Caco-2 (cell line): ENCODE measurements at places on chromosomes 5 and 9. TPM values are rescaled to one million over a fixed set of nuclear protein-coding genes. Genes with fewer than 3 reads are reported as not detected.

The OTP gene
- total RNA-seq = 0.11 TPM in 1 of 2 replicates, not detected in the other

The SLC31A2 gene
- 4.7 and 5.1 TPM in 2 replicates for total RNA-seq

The TAF11L5 gene
- not detected in 2 replicates for total RNA-seq

DNA sequence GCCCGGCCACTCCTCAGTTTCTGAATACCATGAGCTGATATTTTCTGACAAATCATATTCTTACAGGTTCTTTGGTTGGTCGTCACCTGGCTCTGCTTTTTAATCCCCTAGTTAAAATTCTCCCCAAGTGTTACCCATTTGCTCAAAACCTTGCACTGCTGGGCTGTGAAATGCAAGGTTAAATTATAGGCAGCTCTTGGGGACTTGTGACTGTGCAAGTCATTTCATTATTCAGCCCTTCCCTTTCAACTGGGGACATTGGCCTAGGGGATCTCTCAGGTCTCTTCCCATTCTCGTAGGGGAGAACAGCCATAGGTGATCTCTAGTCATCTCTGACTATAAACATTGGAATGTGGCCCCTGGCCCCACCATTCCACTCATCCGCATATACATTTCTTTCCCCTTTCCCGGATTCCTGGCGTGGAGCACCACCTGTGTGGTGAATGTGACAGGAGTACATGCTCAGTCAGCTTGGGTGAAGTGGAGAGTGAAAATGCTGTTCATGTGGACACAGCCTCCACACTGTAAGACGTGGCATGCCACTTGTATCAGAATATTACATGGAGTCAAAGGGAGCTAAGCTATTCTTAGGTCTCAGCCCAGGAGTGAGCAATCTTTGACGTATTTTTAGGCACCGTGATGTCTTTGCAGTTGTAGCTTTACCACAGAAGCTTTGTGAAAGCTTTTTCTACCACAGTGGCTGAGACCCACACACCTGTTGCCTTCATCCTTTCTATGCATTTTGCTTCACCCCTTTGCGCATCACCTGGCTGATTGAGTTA is 386.7 kb downstream of the KDM4C start:
- H3K27me3 ChIP-seq = no peaks in the 10 kb centered on the region
- H3K4me3 ChIP-seq = no peak overlapping the region
- H3K27ac ChIP-seq = no peak overlapping the region

The PCDHGA12 gene
- 0.52 and 1.0 TPM in 2 replicates for total RNA-seq

GRCh38 chr9:123335193-123335985 is 20.6 kb upstream of the CRB2 start:
- H3K36me3 ChIP-seq = no peaks in the 10 kb centered on the region
- no peaks in the 10 kb centered on the region for H3K4me1 ChIP-seq
- H3K4me3 ChIP-seq = no peak overlapping the region
- H3K27me3 ChIP-seq = no peaks in the 10 kb centered on the region

GRCh38 chr5:123965626-123966025 is 453.6 kb downstream of the CSNK1G3 start:
- H3K27me3 ChIP-seq = no peaks in the 10 kb centered on the region
- H3K4me1 ChIP-seq = peaks cover 8% of the 10 kb centered on the region
- no peaks in the 10 kb centered on the region for H3K36me3 ChIP-seq

DNA sequence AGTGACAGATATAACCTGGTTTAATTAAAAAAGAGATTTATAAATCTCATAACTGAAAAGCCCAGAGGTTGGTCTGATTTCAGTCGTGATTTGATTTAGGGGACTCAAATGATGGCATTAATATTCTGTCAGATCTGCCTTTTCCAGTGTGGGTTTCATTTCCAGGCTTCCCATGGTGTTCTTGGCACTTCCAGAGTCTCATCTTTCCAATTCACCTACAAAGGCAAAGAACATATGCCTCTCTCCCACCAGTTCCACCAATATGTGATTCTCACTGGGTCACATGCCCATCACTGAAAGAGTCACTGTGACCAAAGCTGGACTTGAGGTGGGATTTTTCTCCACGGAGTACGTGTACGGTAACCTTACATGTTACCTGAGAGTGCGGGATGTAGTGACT is 137.4 kb upstream of the IL12B start:
- peaks cover 22% of the 10 kb centered on the region for H3K4me1 ChIP-seq
- no peaks in the 10 kb centered on the region for H3K36me3 ChIP-seq
- no peak overlapping the region for H3K27ac ChIP-seq
- H3K4me3 ChIP-seq = no peak overlapping the region
- DNase-seq = no peak

DNA sequence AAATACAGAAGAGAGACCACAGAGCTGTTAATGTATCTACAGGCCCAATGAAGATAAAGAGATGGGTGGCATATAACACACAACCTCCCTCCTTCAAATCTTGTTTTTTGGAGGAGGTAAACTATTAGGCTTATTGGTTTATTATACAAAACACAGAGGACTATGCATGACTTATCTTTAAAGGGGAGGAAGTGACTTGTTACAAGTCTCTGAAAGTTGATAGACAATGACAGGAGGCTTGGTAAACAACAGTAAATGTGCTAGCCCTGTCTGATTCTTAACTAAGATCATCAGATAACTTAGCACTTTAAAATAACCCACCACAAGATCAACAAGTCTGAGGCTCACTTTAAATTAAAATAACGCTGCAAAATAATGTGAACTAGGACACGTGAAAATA is 219.0 kb downstream of the MLLT3 start:
- no peaks in the 10 kb centered on the region for H3K36me3 ChIP-seq
- no peak for DNase-seq
- H3K27me3 ChIP-seq = no peaks in the 10 kb centered on the region
- peaks cover 21% of the 10 kb centered on the region for H3K4me1 ChIP-seq
- no peak overlapping the region for H3K27ac ChIP-seq

The WNT8A gene
- total RNA-seq = not detected in 2 replicates

The UHRF2 gene
- 38.1 and 46.5 TPM in 2 replicates for total RNA-seq

DNA sequence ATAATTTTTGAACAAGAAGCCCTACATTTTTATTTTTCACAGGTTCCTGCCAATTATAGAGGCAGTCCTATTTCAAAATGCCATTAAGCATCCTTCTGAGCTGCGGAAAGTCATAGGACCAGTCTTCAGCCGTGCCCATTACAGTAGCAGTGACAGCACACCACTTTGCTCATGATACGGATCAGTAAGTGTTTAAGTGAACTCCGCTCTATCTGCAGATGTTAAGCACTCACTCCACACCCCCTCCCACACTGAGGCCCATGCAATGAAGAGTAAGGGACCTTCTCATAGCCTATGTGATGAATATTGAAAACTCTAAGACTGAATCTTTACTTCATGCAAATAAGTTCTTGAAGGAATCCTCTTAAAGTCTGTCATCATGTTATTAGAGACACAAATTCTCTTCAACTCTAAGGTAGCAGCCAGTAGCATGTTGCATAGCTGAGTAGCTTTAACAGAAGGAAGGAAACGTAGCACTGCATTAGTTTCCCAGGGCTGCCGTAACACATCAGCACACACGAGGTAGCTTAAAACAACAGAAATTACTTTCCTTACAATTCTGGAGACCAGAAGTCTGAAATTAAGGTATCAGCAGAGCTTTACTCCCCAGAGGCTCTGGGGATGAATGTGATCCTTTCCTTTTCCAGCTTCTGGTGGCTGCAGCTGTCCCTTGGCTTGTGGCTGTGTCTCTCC is 20.3 kb upstream of the TAF11L2 start:
- H3K27me3 ChIP-seq = no peaks in the 10 kb centered on the region; the same call in 1 of the 2 replicates
- H3K4me3 ChIP-seq = no peak overlapping the region
- H3K27ac ChIP-seq = no peak overlapping the region
- DNase-seq = no peak

DNA sequence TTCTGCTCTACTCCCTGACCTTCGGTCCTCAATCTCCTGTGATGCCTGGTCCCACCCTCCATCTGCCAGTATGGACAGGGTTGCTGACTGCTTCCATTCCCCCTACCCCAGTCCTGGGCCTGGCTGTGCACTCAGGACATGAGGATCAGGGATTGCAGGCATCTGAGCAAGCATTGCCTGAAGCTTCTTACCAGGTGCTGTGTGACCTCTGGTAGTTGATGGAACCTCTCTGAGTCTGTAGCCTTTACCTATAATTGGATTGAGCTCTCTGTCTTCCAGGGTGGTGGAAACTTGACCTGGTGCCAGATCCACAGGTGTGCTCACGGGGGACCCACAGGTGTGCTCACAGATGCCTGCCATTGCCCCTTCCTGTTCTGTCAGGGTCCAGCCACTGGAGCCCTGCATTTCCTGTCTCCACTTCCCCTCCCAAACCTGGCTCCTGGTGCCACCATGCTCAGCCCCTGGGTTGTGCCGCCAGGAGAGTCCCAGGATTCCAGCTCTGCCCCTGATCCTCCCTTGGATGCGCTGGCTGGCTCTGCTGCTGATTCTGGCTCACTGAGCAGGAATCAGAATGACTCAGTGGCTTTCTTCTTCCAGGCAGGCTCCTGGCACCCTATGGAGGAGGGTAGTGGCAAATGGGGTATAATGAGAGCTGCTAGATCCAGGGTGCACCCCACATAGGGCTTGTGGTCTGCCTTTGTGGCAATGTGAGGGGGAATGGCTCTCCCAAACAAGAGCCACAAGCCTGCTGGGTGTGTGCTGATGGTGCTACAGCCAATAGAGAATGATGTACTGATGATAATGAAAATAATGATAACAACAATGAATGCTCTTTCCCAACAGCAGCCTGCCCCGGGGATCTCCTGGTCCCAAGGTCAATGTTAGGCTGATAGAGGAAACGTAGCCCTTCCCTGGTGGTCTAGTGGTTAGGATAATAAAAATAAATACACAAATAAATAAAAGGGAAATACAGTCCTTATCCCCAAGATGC is 35.2 kb upstream of the PSD2 start:
- H3K27me3 ChIP-seq = no peaks in the 10 kb centered on the region
- DNase-seq = no peak
- H3K4me1 ChIP-seq = 0 out of 2 replicates have a peak, but pooled peaks cover 13% of the 10 kb centered on the region
- H3K4me3 ChIP-seq = no peak overlapping the region

GRCh38 chr5:95059636-95060035 is 225.3 kb downstream of the MCTP1 start:
- H3K4me3 ChIP-seq = no peak overlapping the region
- no peak for DNase-seq
- no peaks in the 10 kb centered on the region for H3K36me3 ChIP-seq
- no peaks in the 10 kb centered on the region for H3K27me3 ChIP-seq

The PCDHB2 gene
- total RNA-seq = 0.20 and 0.21 TPM in 2 replicates

- no peak for DNase-seq
- no peaks in the 10 kb centered on the region for H3K27me3 ChIP-seq
These were observed 89.7 kb downstream of the PPP2R2B start for GRCh38 chr5:146788898-146789297.

DNA sequence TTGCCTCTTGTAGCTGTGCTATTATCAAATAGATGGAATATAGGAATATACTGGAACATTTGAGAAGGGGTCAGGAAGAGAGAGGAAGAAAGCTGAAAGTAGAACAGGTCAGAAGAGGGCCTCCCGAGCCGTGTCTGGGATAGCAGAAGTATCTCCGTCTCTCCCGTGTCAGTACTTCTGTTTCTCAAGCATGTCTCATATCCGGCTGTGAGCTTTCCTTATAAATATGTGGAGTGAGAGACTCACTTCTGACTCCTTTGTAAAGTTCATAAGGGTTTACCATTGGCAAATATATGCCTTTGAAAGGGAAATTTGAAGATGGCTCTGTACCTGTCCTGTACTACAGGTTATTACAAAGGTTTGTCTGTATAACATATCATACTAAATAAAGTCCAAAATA is 50.3 kb downstream of the MOCS2 start:
- H3K4me3 ChIP-seq = no peak overlapping the region
- H3K36me3 ChIP-seq = no peaks in the 10 kb centered on the region
- no peaks in the 10 kb centered on the region for H3K4me1 ChIP-seq
- H3K27me3 ChIP-seq = no peaks in the 10 kb centered on the region

The GMCL2 gene
- total RNA-seq = not detected in 2 replicates
